Activated CD8-positive, alpha-beta T cell treated with anti-CD3 and anti-CD28 coated beads, Interleukin-2, amount 10 ng/mL, durations not matched to agents 7 days and 5 days (primary cell): ENCODE measurements at places on chromosomes 4 and X.

DNA sequence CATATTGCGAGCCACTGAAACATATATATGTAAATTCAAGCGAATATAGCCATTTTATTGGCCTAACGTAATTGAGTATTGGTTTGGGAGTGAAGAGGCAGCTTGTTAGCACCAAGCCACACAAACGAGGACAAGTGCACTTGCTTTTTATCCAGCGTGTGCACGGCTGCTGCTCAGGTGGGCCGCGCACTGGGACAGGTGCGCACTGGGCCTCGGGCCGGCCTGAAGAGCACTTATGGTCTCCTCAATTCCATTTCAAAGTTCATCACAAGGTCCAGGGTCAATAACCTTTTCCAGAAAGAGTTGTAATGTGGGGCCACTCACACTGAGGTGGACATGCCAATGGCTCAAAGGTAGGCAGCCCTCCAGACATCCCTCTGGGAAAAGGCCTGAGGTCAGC lies 95.9 kb downstream of the ATP8A1 start:
- no peak overlapping the region for H3K27ac ChIP-seq
- no peaks in the 10 kb centered on the region for H3K4me1 ChIP-seq
- no peak overlapping the region for H3K4me3 ChIP-seq
- peaks cover 10% of the 10 kb centered on the region for H3K36me3 ChIP-seq
- H3K27me3 ChIP-seq, result no peaks in the 10 kb centered on the region

DNA sequence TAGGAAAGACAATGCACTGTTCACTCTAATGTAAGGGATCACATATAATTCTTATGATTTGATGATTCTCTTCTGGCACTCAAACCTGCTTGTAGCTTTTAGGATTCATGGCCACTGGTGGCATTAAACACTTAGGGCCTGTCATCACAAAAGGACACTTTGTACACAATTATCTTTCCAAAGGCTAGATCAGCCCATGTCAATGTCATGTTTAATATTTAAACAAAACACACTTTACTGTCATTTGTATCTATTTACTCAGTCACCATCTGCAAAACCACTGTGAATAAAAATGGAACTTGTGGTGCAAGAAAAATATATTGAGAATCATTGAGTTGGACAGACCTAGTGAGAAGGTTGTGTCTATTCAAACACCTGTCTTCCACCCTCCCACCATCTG lies 83.6 kb upstream of the TTC29 start:
- no peak overlapping the region for H3K27ac ChIP-seq
- H3K36me3 ChIP-seq, result no peaks in the 10 kb centered on the region
- no peaks in the 10 kb centered on the region for H3K4me1 ChIP-seq
- H3K4me3 ChIP-seq, result no peak overlapping the region
- H3K27me3 ChIP-seq, result peaks cover 5% of the 10 kb centered on the region

DNA sequence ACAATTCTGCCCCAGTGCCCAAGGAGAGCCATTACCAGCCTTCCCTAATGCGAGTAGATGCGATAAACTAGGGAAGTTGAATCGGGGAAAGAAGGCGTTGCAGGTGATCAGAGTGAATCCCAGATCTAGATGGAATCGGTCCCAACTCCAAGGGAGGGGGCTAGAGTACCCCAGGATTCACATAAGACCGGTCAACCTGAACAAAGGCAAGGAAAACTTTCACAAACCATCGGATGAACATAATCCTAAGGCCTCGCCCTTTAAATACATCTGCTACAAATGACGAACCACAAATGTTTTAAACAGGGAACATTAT lies 11.2 kb upstream of the ZCCHC13 start:
- peaks cover 23% of the 10 kb centered on the region for H3K36me3 ChIP-seq
- H3K4me3 ChIP-seq, result peak overlapping the region; percentile 80
- H3K4me1 ChIP-seq, result peaks cover 15% of the 10 kb centered on the region
- no peak for DNase-seq

GRCh38 chr4:94834501-94834900 lies 76.7 kb downstream of the BMPR1B start:
- H3K4me3 ChIP-seq, result no peak overlapping the region
- no peaks in the 10 kb centered on the region for H3K4me1 ChIP-seq
- H3K27ac ChIP-seq, result no peak overlapping the region
- H3K27me3 ChIP-seq, result no peaks in the 10 kb centered on the region

DNA sequence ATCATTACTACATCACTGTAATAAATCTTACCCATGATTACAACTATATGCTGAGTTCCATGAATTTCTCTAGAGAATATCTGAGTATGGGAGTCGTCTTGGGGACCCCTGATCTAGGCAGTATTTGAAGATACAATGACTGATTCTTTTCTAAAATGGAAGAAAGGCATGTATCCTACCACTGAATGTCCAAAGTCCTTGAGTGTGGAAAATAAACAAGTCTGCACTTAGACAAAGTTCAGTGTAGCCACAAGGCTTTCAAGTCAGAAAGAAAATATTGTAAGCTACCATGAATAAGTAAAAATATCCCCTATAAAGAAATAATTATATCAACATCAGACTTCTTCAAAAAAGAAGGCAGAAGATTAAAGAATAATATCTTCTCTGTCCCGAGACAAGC lies 42.4 kb downstream of the ZNF674 start:
- H3K4me1 ChIP-seq, result no peaks in the 10 kb centered on the region
- no peak for DNase-seq
- no peak overlapping the region for H3K27ac ChIP-seq
- H3K36me3 ChIP-seq, result peaks cover 40% of the 10 kb centered on the region
- H3K27me3 ChIP-seq, result no peaks in the 10 kb centered on the region

- no peak overlapping the region for H3K27ac ChIP-seq
- H3K4me3 ChIP-seq, result no peak overlapping the region
- no peak for DNase-seq
- H3K27me3 ChIP-seq, result no peaks in the 10 kb centered on the region
Observed at GRCh38 chr4:104677116-104677515, 182.4 kb upstream of the CXXC4 start.

DNA sequence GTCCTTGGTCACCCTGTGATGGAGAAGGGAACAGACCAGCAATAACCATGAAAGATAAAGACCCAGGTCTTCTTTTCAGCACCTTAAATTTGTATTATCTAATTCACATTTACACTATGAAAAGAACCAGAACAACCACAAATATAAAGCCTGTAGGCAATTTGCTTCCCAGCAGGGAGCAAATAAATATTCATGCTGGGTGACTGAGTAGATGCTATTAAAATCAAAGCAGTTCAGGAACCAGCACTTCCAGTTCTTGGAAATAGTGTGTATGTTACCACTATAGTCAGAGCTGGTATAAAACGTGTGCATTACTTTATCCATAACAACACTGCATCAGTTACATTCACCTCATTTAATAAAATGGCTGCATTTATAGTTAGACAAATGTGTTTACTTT lies 177.8 kb upstream of the ETNPPL start:
- H3K36me3 ChIP-seq, result no peaks in the 10 kb centered on the region
- no peak overlapping the region for H3K27ac ChIP-seq
- no peaks in the 10 kb centered on the region for H3K4me1 ChIP-seq
- H3K4me3 ChIP-seq, result no peak overlapping the region

DNA sequence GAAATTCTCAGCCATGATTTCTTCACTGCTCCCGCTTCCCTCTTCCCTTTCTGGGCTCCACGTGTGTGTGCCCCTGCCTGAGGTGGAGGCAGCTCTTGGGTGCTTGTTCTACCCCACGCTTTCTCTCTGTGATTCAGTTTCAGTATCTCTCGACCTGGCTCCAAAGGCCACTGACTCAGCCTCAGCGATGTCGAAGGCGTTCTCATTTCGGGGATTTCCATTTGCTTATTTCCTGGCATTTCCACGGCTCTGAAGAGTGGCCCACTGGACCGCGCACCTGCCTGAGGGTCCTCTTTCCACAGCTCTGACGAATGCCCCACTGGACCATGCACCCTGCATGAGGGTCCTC lies 52.4 kb downstream of the GAK start:
- peak overlapping the region; percentile 96 for H3K27ac ChIP-seq
- peaks cover 28% of the 10 kb centered on the region for H3K4me1 ChIP-seq
- peak overlapping the region; percentile 64 for H3K4me3 ChIP-seq
- H3K27me3 ChIP-seq, result no peaks in the 10 kb centered on the region

DNA sequence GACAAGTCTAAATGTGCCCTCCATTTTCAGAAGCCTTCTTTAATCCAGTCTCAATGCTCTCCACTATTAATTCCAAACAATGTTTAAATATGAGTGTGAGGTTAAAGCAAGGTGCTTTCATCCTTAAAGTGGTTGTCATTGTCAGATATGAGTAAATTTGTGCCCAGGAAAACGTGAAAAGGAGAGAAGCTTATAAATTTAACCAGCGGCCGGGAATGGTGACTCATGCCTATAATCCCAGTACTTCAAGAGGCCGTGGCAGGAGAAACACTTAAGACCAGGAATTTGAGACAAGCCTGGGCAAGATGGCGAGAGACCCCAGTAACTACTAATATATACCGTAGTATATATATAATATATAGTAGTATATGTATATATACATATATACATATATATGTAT lies 270.0 kb downstream of the ARHGAP24 start:
- no peaks in the 10 kb centered on the region for H3K4me1 ChIP-seq
- H3K36me3 ChIP-seq, result no peaks in the 10 kb centered on the region
- H3K4me3 ChIP-seq, result no peak overlapping the region

- DNase-seq, result no peak
- peaks cover 4% of the 10 kb centered on the region for H3K4me1 ChIP-seq
- no peaks in the 10 kb centered on the region for H3K36me3 ChIP-seq
- H3K27ac ChIP-seq, result no peak overlapping the region
- H3K4me3 ChIP-seq, result no peak overlapping the region
- no peaks in the 10 kb centered on the region for H3K27me3 ChIP-seq
Observed at GRCh38 chr4:168152837-168153500, 60.6 kb downstream of the ANXA10 start.

DNA sequence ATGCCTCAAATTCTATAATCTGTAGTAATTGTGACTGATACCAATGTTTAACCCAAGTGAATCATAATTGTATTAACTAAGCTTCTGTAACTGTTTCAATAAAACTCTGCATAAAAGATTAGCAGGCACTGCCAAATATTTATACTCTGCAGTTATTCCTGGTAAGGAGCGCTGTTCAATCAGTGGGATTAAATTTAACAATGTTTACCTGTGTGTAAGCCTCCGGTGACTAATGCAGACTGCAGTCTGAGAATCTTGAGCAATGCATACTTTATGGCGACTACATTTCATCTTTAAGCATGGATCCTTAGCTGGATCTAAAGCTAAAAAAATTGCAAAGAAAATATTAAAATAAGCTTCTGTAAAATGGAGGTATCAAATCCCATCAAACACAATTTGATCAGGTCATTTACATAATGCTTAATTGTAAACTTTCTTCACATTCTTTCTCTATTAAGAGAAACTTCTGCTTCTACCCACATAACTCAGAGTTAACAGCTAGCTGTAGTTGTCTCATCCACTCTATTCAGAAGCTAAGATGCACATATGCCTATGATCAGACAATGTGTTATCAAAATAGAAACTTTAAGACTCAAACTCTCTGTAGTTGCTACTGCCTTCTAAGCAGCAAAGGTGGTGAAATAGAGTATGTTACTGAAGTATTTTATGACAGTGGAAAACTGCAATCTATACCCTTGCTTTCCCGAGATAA lies 234.0 kb downstream of the SPOCK3 start:
- no peak for DNase-seq
- no peak overlapping the region for H3K27ac ChIP-seq
- H3K27me3 ChIP-seq, result no peaks in the 10 kb centered on the region
- H3K4me1 ChIP-seq, result no peaks in the 10 kb centered on the region
- no peak overlapping the region for H3K4me3 ChIP-seq

GRCh38 chrX:31449081-31449480 lies 377.2 kb upstream of the FTHL17 start:
- H3K4me1 ChIP-seq, result no peaks in the 10 kb centered on the region
- no peaks in the 10 kb centered on the region for H3K36me3 ChIP-seq
- no peaks in the 10 kb centered on the region for H3K27me3 ChIP-seq
- no peak for DNase-seq

DNA sequence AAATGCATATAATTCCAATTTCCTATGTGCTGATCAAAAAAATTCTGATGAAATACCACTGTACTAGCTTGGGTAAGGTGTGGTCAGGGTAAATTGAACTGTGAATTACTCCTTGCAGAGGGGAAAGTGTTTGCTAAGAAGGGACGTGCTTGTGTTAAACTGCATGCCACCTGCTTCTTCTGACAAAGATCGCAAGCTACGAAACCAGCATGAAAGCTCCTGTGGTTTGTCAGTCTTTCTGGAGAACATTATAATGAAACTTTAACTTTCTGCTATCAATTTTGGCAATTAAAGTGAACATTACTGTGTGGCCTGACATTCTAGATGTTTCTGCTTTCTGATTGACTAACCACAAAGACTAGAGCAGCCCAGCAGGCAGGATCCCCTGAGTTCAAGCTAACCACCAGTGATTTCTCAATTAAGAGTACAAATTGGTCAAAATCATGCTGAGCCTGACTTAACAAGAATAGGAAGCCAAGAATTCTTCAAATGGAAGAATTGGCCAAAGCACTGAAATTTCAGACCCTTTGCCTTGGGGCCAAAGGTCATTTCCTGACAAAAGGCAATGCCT lies 239.0 kb downstream of the SLITRK2 start:
- no peaks in the 10 kb centered on the region for H3K27me3 ChIP-seq
- no peak overlapping the region for H3K27ac ChIP-seq
- H3K36me3 ChIP-seq, result no peaks in the 10 kb centered on the region
- H3K4me3 ChIP-seq, result no peak overlapping the region
- no peak for DNase-seq

GRCh38 chrX:108439961-108440696 lies 491 bp downstream of the COL4A5 start:
- peak overlapping the region; percentile 52 for H3K4me3 ChIP-seq
- no peak for DNase-seq
- H3K4me1 ChIP-seq, result peaks cover 4% of the 10 kb centered on the region

DNA sequence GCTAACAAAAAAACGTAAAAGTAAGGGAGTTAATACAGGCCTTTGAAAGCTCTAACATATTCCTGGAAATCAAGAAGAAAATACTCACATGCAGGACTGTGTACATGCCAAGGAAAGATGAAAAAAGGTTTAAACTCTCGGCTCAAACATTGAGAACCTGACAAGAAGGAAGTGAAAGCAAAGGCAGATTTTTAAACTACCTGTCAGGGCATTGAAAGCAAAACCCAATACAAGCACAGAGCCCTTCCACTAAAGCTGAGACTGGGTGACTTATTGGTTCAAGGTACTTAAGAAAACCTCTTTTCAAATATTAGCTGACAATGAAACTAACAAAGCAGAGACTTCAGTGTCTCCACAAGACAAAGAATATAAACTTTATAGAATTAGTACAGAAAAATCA lies 313.0 kb upstream of the GRID2 start:
- no peak for DNase-seq
- no peaks in the 10 kb centered on the region for H3K27me3 ChIP-seq
- no peaks in the 10 kb centered on the region for H3K4me1 ChIP-seq
- H3K36me3 ChIP-seq, result no peaks in the 10 kb centered on the region
- H3K4me3 ChIP-seq, result no peak overlapping the region

- no peaks in the 10 kb centered on the region for H3K36me3 ChIP-seq
- no peak overlapping the region for H3K27ac ChIP-seq
- H3K27me3 ChIP-seq, result peaks cover 34% of the 10 kb centered on the region
- DNase-seq, result no peak
Observed at GRCh38 chr4:185142564-185142911, 528 bp upstream of the SLC25A4 start.

- no peak overlapping the region for H3K4me3 ChIP-seq
- no peak overlapping the region for H3K27ac ChIP-seq
- DNase-seq, result no peak
- H3K36me3 ChIP-seq, result peaks cover 11% of the 10 kb centered on the region
- H3K4me1 ChIP-seq, result no peaks in the 10 kb centered on the region
- H3K27me3 ChIP-seq, result no peaks in the 10 kb centered on the region
Observed at GRCh38 chrX:72478351-72478750, 94.3 kb downstream of the HDAC8 start.
